ENCODE measurements at places on chromosomes 7 and 10.

- DNase-seq: no peak
Observed at GRCh38 chr10:88186335-88186734, 322.9 kb downstream of the PTEN start.

- no peak for DNase-seq
Observed at GRCh38 chr7:83072576-83073517, 89.8 kb downstream of the PCLO start.

GRCh38 chr7:116235380-116235779 is 25.0 kb downstream of the TES start:
- DNase-seq: no peak

- no peak for DNase-seq
Observed at GRCh38 chr10:118531105-118531852, 64.2 kb downstream of the PRLHR start.

GRCh38 chr10:50469288-50469687 is 154.5 kb downstream of the SGMS1 start:
- no peak for DNase-seq

DNA sequence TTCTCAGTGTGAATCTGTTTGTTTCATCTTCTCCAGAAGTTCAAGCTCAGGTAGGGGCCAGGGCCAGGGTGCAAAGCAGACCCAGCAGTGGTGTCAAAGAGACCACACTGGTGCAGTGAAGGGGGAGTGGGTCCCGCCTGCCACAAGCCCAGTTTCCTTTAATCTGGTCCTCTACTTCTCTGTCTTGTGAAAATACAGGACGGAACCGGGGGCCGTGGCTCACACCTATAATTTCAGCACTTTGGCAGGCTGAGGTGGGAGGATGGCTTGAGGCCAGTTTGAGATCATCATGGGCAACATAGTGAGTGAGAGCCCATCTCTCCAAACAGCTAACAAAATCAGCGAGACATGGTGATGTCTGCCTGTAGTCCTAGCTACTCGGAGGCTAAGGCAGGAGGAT is 109.0 kb downstream of the SLIT1 start:
- no peak for DNase-seq
